ENCODE measurements at places on chromosomes 3 and 15. TPM values are rescaled to one million over a fixed set of nuclear protein-coding genes. Genes with fewer than 3 reads are reported as not detected.

Gene ANKRD34C
- total RNA-seq: 0.13 TPM

Gene ACTRT3
- 2.3 TPM for total RNA-seq

Gene COLQ
- 6.3 TPM for total RNA-seq

DNA sequence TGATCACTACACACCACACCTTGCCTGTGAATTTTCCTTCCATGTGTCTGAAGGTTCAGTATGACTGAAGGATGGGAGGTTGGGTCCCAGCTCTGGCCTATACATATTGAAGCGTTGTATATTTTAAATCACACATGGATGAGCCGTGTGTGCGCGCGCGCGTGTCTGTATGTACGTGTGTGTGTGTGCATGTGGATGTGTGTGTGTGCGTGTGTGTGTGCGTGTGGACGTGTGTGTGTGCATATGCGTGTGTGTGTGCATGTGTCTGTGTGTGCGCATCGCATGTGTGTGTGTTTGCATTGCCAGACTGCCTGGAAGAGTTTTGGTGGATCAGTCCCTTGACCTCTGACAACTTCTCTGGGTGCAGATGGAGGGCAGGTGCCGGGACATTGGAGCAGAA, 45.7 kb downstream of the RPLP1 start:
- DNase-seq: no peak

- DNase-seq: no peak
These were observed 73.5 kb upstream of the ALDH1A3 start for GRCh38 chr15:100806157-100806556.

Measured in sciatic nerve (tissue), 2 donors.